Sigmoid colon (tissue), 7 donors: ENCODE measurements at places on chromosomes 11 and 22. TPM values are rescaled to one million over a fixed set of nuclear protein-coding genes. Genes with fewer than 3 reads are reported as not detected.

DNA sequence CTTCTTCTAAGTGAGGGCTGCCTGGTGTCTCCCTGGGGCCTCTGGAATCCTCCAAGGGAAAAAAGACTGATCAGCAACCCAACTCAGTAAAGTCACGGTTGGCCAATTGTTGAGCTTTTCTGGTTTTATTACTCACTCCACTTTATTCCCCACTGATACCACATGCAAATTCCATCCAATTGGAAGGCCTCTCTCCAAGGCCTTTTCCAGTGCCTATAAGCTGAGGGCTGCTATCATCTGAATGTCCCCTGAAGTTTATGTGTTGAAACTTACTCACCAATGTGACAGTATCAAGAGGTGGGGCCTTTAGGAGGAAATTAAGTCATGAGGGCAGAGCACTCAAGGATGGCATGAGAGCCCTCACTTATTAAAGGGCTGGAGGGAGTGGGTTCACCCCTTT, 463.3 kb downstream of the BUD13 start:
- no peak overlapping the region for H3K27ac ChIP-seq
- H3K36me3 ChIP-seq, result no peaks in the 10 kb centered on the region
- no peak overlapping the region for H3K4me3 ChIP-seq
- no peaks in the 10 kb centered on the region for H3K27me3 ChIP-seq

Gene KCNQ1OT1
- 1.4 TPM for total RNA-seq

DNA sequence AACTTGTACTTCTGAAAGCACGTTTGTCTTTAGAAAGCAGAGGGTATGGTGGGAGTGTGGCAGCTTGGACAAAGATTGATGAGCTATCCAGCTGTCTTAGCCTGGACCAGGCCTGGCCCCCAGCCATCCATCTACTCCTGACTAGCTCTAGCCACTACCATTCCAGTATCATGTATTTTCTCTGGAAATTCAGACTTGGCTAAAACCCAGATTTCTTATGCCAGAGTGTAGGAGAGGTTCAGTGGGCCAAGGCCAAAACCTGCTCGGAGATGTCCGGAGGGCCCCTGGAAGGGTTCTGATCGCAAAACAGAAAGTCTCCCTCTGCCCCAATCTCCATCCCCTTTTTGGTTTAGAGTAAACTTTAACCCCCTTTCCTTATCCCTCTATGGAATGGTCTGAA, 24.8 kb upstream of the MTCH2 start:
- H3K4me1 ChIP-seq, result no peaks in the 10 kb centered on the region
- no peak overlapping the region for H3K27ac ChIP-seq
- H3K27me3 ChIP-seq, result no peaks in the 10 kb centered on the region
- H3K36me3 ChIP-seq, result no peaks in the 10 kb centered on the region
- DNase-seq, result peak; percentile 18
- no peak overlapping the region for H3K4me3 ChIP-seq

Gene VSIG2
- total RNA-seq, result 0.36 TPM

Gene C22orf42
- not detected for total RNA-seq

Gene NTM
- 6.8 TPM for total RNA-seq

DNA sequence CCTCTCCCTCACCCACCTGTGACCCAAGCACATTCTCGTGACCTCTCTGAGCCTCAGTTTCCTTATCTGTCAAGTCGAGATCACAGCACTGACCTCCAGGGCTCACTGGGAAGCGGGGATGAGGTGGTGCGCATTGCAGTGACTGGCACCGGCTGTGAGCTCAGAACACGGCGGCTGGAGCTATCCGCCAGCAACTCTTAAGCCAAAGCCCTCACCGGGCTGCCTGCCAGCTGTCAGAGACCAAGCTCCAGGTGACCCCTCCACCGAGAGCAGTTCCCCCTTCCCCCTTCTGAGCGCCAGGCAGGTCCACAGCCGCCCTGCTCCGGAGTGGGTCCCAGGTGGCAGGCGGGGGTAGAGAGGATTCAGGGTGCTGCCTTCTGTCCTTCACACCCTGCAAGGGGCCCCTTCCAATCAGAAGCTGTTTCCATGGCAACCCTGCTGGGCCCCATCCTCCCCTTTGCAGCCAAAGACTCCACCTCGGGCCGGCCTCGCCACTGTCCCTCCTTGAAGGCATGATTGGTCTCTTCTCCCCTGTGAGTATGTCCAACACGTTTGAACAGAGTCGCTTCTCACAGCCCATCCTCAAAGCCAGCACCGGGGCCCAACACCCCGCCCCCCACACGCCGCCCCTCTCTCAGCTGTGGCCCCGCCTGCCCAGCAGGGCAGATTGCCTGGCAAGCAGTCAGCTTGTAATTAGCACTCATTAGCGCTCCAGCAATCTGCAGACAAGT, 98.7 kb downstream of the WNT7B start:
- H3K27ac ChIP-seq, result no peak overlapping the region
- H3K36me3 ChIP-seq, result no peaks in the 10 kb centered on the region
- no peak overlapping the region for H3K4me3 ChIP-seq
- DNase-seq, result peak; percentile 58
- no peaks in the 10 kb centered on the region for H3K4me1 ChIP-seq

DNA sequence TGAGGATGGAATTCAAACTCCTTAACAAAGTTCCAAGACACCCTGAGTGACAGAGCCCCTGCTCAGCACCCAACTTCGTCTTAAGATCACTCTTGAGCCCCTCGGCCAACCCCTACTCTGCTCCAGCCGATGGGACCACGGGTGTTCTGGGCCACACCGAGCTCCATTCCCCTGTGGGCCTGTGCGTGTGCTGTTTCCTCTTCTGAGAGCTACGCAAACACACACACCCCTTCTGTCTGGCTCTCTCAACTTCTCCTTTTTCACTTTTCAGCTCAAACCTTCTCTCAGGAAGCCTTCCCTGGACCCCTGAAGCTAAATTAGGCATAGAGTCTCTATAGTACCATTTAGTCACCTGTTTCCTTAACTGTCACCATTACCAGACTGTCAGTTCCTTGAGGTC, 37.5 kb upstream of the NNMT start:
- H3K36me3 ChIP-seq, result peaks cover 10% of the 10 kb centered on the region
- no peak overlapping the region for H3K4me3 ChIP-seq
- peak; percentile 75 for DNase-seq

GRCh38 chr11:121318848-121319834, 26.6 kb downstream of the SC5D start:
- H3K4me3 ChIP-seq, result no peak overlapping the region
- no peaks in the 10 kb centered on the region for H3K36me3 ChIP-seq
- no peaks in the 10 kb centered on the region for H3K27me3 ChIP-seq

Gene UBASH3B
- 12.9 TPM for total RNA-seq

Gene P4HA3
- total RNA-seq, result 1.8 TPM

GRCh38 chr11:30730011-30730410, 143.9 kb upstream of the MPPED2 start:
- no peak for DNase-seq
- H3K4me1 ChIP-seq, result no peaks in the 10 kb centered on the region
- H3K27ac ChIP-seq, result no peak overlapping the region

Gene OR8G5
- total RNA-seq, result not detected

GRCh38 chr11:104009744-104010143, 26.7 kb upstream of the DDI1 start:
- H3K4me3 ChIP-seq, result no peak overlapping the region
- DNase-seq, result no peak
- H3K4me1 ChIP-seq, result peaks cover 11% of the 10 kb centered on the region
- no peak overlapping the region for H3K27ac ChIP-seq
- no peaks in the 10 kb centered on the region for H3K27me3 ChIP-seq

DNA sequence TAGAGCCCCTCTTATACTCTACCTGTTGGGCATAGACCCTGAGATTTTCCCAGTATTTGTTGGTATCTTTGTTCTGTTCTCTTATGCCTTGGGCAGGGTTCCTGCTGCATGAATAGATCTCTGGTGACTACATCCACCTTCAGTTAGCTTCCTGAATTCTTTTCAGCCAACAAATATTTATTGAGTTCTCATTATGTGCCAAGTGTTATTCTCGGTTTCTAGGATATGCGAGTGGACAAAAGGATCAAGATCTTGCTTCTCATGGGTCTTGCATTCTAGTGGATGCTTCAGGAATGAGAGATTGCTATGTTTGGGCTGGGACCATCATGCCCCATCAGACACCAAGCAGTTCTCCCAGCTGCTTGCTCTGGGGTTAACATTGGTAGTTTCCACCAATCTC, 340.0 kb downstream of the METTL15 start:
- no peak overlapping the region for H3K27ac ChIP-seq
- no peak overlapping the region for H3K4me3 ChIP-seq
- no peaks in the 10 kb centered on the region for H3K36me3 ChIP-seq
- H3K4me1 ChIP-seq, result no peaks in the 10 kb centered on the region

DNA sequence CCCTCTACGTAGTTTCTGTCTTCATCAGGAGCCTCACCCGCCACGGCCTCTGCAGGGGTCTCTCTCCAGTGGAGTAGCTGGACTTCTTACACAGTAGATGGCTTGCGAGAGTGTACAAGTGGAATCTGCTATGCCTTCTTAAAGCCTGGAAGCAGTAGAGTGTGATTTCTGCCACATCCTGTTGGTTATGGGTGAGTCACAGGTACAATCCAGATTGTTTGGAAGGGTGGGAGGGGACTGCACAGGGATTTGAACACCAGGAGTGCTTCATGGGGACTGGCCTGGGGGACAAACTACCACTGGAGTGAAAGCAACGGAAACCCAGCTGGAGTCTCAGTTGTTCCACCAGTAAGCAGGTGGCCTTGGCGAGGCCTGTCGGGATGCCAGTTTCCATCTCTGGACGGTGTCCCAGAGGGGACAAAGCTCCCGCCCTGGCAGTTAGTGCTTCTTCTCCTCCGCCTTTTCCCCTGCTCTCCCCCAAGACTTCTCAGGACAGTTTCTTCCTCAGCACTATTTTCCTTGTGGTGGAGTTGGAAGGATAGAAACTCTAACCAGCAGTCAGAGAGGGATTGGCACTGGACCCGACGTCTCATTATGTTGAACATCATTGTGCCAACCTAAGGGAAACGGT, 85.0 kb upstream of the RCN1 start:
- H3K27ac ChIP-seq, result no peak overlapping the region
- no peaks in the 10 kb centered on the region for H3K4me1 ChIP-seq
- peaks cover 30% of the 10 kb centered on the region for H3K27me3 ChIP-seq
- H3K4me3 ChIP-seq, result no peak overlapping the region

GRCh38 chr11:70604630-70605467, 206.5 kb downstream of the CTTN start:
- H3K4me3 ChIP-seq, result no peak overlapping the region
- no peak overlapping the region for H3K27ac ChIP-seq
- H3K4me1 ChIP-seq, result no peaks in the 10 kb centered on the region
- H3K36me3 ChIP-seq, result no peaks in the 10 kb centered on the region
- H3K27me3 ChIP-seq, result no peaks in the 10 kb centered on the region
- no peak for DNase-seq

GRCh38 chr11:128625326-128625725, 38.0 kb upstream of the ETS1 start:
- H3K27me3 ChIP-seq, result no peaks in the 10 kb centered on the region
- H3K4me3 ChIP-seq, result no peak overlapping the region
- H3K27ac ChIP-seq, result no peak overlapping the region
- no peaks in the 10 kb centered on the region for H3K4me1 ChIP-seq
- H3K36me3 ChIP-seq, result no peaks in the 10 kb centered on the region

Gene SERGEF
- total RNA-seq, result 41.8 TPM

Gene NCR3LG1
- total RNA-seq, result 1.8 TPM

DNA sequence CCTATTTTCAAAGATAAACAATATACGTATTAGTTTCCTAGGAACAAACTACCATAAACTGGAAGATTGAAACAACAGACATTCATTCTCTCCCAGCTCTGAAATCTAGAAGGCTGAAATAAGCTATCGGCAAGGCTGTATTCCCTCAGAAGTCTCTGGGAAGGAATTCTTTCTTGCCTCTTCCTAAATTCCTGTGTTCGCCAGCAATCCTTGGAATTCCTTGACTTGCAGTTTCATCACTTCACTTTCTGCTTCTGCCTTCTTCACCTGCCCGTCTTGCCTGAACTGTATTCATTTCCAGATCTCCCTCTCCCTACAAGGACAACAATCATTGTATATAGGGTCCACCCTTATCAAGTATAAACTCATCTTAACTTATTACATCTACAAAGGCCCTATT, 17.7 kb upstream of the PRDM10 start:
- no peak overlapping the region for H3K4me3 ChIP-seq
- H3K27me3 ChIP-seq, result no peaks in the 10 kb centered on the region
- no peak for DNase-seq

Gene ENTHD1
- not detected for total RNA-seq

Gene INS
- total RNA-seq, result not detected
